ENCODE measurements at places on chromosomes 5 and 9. TPM values are rescaled to one million over a fixed set of nuclear protein-coding genes. Genes with fewer than 3 reads are reported as not detected.

- peaks cover 6% of the 10 kb centered on the region for H3K36me3 ChIP-seq
- no peaks in the 10 kb centered on the region for H3K27me3 ChIP-seq
- H3K27ac ChIP-seq, result peak overlapping the region; percentile 95
- peaks cover 36% of the 10 kb centered on the region for H3K4me1 ChIP-seq
- peak; percentile 68 for DNase-seq
- H3K4me3 ChIP-seq, result peak overlapping the region; percentile 90
These were observed 637 bp upstream of the SMC5 start for GRCh38 chr9:70257991-70258691.

- H3K27ac ChIP-seq, result no peak overlapping the region
- H3K36me3 ChIP-seq, result no peaks in the 10 kb centered on the region
- no peak overlapping the region for H3K4me3 ChIP-seq
- no peak for DNase-seq
- H3K4me1 ChIP-seq, result no peaks in the 10 kb centered on the region
These were observed 227.1 kb upstream of the NREP start for GRCh38 chr5:111984044-111984443.

DNA sequence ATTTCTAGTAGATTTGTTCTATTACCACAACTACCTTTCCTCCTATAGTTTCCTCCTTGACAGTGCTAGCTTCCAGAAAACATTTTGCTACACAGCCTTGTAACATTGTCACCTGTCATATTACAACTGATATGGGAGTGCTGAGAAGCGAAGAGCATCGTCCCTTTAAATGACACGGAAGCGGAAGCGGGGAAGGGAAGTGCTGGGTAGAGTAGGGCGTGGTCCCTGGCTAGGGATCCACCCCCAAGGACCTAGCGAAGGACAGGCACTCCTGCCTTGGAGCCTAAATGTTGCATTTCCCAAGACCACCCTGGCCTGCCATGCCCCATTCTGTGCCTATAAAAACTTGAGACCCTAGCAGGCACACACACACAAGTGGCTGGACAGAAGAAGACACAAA lies 57.4 kb upstream of the RANBP6 start:
- no peak for DNase-seq
- no peak overlapping the region for H3K27ac ChIP-seq
- H3K4me3 ChIP-seq, result no peak overlapping the region
- H3K4me1 ChIP-seq, result no peaks in the 10 kb centered on the region
- H3K27me3 ChIP-seq, result no peaks in the 10 kb centered on the region
- no peaks in the 10 kb centered on the region for H3K36me3 ChIP-seq

- H3K27ac ChIP-seq, result no peak overlapping the region
- H3K27me3 ChIP-seq, result peaks cover 9% of the 10 kb centered on the region
- H3K4me3 ChIP-seq, result no peak overlapping the region
These were observed 369.0 kb upstream of the IRX4 start for GRCh38 chr5:2251751-2252150.

- H3K36me3 ChIP-seq, result peaks cover 42% of the 10 kb centered on the region
- no peaks in the 10 kb centered on the region for H3K4me1 ChIP-seq
- H3K4me3 ChIP-seq, result no peak overlapping the region
- DNase-seq, result no peak
- no peak overlapping the region for H3K27ac ChIP-seq
- H3K27me3 ChIP-seq, result no peaks in the 10 kb centered on the region
These were observed 134.4 kb downstream of the ERCC6L2 start for GRCh38 chr9:96009690-96010472.

DNA sequence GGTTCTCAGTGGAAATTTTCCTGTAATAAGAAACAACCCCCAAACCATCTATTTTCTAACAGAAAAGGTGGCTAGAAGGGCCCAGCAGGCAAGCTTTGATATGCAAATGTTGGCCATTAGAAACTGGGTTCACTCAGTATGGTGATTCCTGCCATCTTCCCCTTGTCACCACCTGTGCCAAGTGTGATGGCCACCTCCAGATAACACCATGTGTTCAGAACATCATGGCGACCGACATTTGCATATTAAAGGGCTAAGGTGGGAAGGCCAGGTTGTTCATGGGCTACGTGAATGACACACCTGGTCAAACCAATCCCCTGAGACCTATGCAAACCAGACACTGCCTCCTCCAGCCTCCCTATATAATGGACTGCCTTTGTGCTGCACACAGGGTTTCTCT lies 20.4 kb downstream of the FOXE1 start:
- H3K27me3 ChIP-seq, result peaks cover 9% of the 10 kb centered on the region
- H3K36me3 ChIP-seq, result no peaks in the 10 kb centered on the region
- H3K4me1 ChIP-seq, result no peaks in the 10 kb centered on the region

DNA sequence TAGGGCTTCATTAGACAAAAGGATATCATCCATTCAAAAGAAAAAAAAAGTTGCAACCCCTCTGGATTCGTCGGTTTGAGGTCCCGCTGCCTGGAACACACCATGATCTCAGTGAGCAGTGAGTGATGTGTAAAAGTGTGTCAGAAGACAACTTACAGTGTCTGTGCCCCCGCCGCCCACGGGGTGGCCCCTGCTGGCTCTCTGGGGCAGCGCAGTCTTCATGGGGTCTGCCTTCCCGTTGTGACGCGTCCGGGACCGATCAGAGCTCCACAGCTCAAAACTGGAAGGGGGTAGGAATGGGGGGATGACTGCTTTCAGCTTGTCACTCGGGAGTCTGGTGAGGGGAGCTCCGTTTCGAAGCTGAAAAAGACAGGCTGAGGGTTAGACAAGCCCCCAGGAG lies 22.6 kb downstream of the ANKS6 start:
- no peaks in the 10 kb centered on the region for H3K4me1 ChIP-seq
- no peak for DNase-seq
- H3K4me3 ChIP-seq, result no peak overlapping the region
- H3K36me3 ChIP-seq, result peaks cover 63% of the 10 kb centered on the region
- H3K27ac ChIP-seq, result no peak overlapping the region
- H3K27me3 ChIP-seq, result no peaks in the 10 kb centered on the region

DNA sequence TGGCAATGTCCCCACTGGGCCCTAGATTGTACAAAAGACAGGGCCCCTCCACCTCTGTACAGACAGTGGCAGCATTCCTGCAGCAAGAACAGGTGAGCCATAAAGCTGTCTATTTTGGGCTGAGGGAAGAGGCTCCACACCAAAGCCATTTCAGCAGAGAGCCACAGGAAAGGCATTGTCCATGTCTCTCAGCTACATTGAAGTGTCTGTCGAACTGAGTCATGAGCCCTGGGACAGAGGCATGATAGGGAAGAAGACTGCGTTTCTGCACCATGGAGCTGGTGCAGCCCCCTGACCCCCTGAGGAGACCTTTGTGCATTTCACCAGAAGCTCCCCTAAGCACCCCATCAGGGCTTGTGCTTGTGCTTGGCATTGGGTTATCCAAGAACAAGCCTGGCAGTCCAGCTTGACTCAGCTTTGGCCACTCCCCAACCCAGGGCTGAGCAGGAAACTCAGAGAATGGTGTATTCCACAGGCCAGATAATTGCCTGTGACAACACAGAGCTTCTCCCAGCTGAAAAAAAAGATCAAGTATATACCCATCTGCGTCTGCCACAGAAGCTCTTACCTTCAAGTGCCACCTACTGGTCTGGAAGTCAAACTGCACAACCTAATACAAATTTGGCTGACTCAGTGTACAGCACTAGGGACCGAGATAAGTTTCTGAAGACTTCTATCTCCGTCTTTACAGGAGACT lies 5.9 kb upstream of the FRMD3 start:
- H3K4me3 ChIP-seq, result no peak overlapping the region
- H3K27me3 ChIP-seq, result no peaks in the 10 kb centered on the region
- DNase-seq, result peak; percentile 55
- no peak overlapping the region for H3K27ac ChIP-seq
- no peaks in the 10 kb centered on the region for H3K36me3 ChIP-seq

GRCh38 chr9:2691626-2692025 lies 25.7 kb upstream of the KCNV2 start:
- no peaks in the 10 kb centered on the region for H3K36me3 ChIP-seq
- H3K4me1 ChIP-seq, result no peaks in the 10 kb centered on the region
- DNase-seq, result peak; percentile 84
- H3K27ac ChIP-seq, result peak overlapping the region; percentile 78
- H3K4me3 ChIP-seq, result no peak overlapping the region

DNA sequence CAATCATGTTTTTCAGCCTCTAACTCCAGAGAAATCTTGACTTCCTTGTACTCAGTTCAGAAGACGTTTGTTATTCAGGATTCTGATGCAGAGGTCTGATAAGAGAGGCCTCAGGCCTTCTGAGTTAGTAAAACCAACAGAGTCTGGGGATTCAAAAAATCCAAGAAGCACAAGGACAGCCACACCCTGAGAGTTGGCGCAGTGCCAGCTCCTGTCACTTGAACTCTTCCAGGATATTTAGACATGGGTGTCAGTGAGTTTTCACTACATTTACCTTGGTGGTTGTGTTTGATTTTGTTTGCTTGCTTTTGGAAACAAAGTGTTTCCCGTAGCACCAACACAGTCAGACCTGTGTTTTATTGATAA lies 41.6 kb upstream of the PDE8B start:
- H3K36me3 ChIP-seq, result no peaks in the 10 kb centered on the region
- no peak overlapping the region for H3K4me3 ChIP-seq
- peak; percentile 38 for DNase-seq
- peaks cover 29% of the 10 kb centered on the region for H3K4me1 ChIP-seq

DNA sequence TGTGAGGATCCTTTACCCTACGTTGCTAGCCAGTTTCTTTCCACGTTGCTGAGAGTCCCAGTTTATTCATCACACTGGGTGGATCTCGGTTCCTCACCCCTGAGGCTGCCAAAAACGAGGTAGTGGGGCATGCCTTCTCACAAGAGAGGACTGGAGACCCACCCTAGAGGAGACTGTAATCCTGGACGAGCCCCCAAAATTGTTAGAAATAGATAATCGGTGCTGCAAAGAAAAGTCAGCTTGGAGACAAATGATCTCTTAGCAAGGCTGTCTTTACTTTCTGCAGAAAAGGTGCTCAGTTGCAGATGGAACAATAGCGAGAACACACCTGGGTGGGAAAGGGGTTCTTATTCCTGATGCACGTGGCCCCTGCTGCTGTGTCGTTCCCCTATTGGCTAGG lies 101.8 kb downstream of the TMEM167A start:
- H3K36me3 ChIP-seq, result no peaks in the 10 kb centered on the region
- no peaks in the 10 kb centered on the region for H3K4me1 ChIP-seq
- no peak for DNase-seq
- no peak overlapping the region for H3K4me3 ChIP-seq

DNA sequence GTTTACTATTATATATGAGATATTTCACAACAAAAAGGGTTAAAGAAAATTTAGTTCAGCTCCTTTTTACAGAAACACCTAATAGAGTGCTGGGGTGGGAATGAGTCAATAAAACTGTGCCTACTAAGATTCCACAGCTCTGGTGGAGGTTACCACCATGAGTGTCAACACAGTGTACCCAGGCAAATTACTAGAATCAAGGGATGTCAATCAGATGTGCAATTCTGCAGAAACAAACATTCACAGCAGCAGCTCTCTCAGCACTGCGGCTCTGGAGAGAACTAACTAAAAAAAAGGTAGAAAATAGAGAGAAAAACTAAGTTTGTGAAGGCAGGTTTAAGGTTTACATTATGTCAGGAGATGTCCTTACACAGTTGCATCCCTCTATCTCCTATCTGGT lies 1313.0 kb downstream of the MAT2B start:
- H3K27me3 ChIP-seq, result no peaks in the 10 kb centered on the region
- no peak overlapping the region for H3K27ac ChIP-seq
- H3K4me1 ChIP-seq, result no peaks in the 10 kb centered on the region
- no peak for DNase-seq
- H3K36me3 ChIP-seq, result no peaks in the 10 kb centered on the region

GRCh38 chr5:137431051-137431450 lies 68.1 kb downstream of the SPOCK1 start:
- H3K36me3 ChIP-seq, result no peaks in the 10 kb centered on the region
- H3K27ac ChIP-seq, result no peak overlapping the region
- no peaks in the 10 kb centered on the region for H3K4me1 ChIP-seq
- no peak for DNase-seq
- no peak overlapping the region for H3K4me3 ChIP-seq
- H3K27me3 ChIP-seq, result no peaks in the 10 kb centered on the region

GRCh38 chr5:53997736-53998627 lies 312.4 kb downstream of the ARL15 start:
- no peaks in the 10 kb centered on the region for H3K36me3 ChIP-seq
- H3K27ac ChIP-seq, result no peak overlapping the region
- no peaks in the 10 kb centered on the region for H3K4me1 ChIP-seq
- no peaks in the 10 kb centered on the region for H3K27me3 ChIP-seq
- DNase-seq, result no peak

- H3K27ac ChIP-seq, result no peak overlapping the region
- no peaks in the 10 kb centered on the region for H3K27me3 ChIP-seq
- no peaks in the 10 kb centered on the region for H3K4me1 ChIP-seq
- DNase-seq, result no peak
These were observed 35.2 kb downstream of the LMNB1 start for GRCh38 chr5:126812199-126812570.

The PCDHGB7 gene
- polyA plus RNA-seq, result 7.6 TPM

The CRHBP gene
- polyA plus RNA-seq, result 0.63 TPM

The TTC39B gene
- polyA plus RNA-seq, result 2.6 TPM

The UBE2R2 gene
- polyA plus RNA-seq, result 41.4 TPM

The WWC1 gene
- 0.46 TPM for polyA plus RNA-seq

The DNM1 gene
- 61.2 TPM for polyA plus RNA-seq

The CCNI2 gene
- polyA plus RNA-seq, result 0.93 TPM
